ENCODE measurements at places on chromosomes 1 and 21.

- no peak for DNase-seq
Measured at GRCh38 chr21:42654179-42654912, 925 bp downstream of the PDE9A start.

- no peak for DNase-seq
Measured at GRCh38 chr1:27672750-27673112, 739 bp upstream of the IFI6 start.

DNA sequence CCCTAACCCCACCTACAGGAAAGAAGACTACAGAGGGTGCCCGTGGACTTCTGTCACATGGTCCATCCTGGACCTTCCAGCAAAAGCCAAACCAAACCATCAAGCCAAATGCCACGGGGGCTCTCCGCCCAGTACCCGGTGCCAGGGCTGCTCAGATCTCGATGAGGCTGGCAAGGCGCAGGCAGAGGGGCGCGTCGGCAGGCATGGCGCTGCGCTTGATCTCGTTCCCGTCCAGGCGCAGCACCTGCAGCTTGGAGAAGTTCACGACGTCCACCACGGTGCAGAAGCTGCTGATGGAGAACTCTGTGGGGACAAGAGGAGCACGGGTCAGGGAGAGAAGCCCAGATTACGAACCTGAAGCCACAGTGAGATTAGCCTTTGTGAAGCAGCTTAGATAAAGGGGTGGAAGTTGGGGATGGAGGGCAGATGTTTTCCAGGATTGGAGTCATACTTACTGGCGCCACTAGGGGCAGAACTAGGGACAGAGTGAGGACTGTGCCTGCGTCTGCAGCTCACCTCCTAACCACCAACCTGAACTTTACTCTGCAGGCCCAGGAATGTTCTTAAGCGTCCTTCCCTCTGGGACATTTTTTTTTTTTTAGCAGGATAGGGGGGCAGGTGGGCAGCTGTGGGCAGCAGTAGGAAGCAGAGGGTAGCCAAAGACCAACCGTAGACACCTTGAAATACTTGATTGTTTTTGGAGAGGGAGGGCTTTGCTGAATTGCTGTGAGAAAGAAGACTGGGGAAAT lies 8.6 kb downstream of the FMOD start:
- DNase-seq: no peak

DNA sequence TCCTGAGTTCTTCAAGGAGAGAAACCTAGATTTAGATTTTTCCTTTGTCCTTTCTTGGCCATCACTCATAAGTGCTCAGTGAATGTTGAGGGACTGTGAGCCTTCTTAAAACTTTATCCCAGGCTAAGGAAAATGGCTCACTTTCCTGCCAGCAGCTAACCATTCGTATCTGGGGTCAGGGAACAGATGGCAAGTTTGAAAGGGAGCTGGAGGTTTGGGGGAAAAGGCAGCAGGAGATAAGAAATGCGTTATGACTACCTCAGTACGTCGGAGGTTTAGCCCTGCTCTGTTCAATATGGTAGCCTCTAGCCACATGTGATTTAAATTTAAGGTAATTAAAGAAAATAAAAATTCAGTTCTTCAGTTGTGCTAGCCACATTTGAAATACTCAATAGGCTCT lies 13.3 kb downstream of the RRP15 start:
- DNase-seq: no peak

GRCh38 chr1:47160716-47161115 lies 23.5 kb downstream of the CYP4A22 start:
- DNase-seq: no peak

GRCh38 chr1:152577168-152577567 lies 3.1 kb downstream of the LCE3D start:
- DNase-seq: no peak

DNA sequence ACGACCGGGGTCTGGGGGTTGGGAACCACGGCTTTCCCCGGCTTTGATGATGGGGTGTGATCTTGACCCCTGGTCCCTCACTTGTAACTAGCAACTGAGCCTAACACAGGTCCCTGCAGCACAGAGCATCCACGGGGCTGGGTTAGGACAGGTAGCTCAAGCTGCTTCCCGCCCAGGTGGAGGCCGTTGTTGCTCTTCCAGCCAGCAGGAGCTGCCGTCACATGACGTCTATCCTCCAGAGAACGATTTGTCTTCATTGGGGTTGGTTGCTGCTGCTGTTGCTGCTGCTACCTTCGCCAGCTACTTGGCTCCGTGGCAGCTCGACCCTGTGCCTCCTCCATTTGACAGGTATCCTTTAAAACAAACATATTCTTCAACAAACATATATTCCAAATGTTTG lies 74.3 kb upstream of the ADAR start:
- DNase-seq: no peak

- DNase-seq: no peak
Measured at GRCh38 chr1:16146279-16147155, 9.4 kb downstream of the EPHA2 start.

GRCh38 chr1:54408147-54409066 lies 2.2 kb upstream of the SSBP3 start:
- no peak for DNase-seq

GRCh38 chr21:35314857-35315582 lies 265.9 kb upstream of the RUNX1 start:
- no peak for DNase-seq

GRCh38 chr1:107532318-107532717 lies 391.5 kb downstream of the NTNG1 start:
- DNase-seq: no peak

GRCh38 chr1:84772428-84772943 lies 82.2 kb upstream of the SSX2IP start:
- peak; percentile 33 for DNase-seq

- no peak for DNase-seq
Measured at GRCh38 chr1:160978510-160978927, 23.9 kb upstream of the ITLN2 start.

DNA sequence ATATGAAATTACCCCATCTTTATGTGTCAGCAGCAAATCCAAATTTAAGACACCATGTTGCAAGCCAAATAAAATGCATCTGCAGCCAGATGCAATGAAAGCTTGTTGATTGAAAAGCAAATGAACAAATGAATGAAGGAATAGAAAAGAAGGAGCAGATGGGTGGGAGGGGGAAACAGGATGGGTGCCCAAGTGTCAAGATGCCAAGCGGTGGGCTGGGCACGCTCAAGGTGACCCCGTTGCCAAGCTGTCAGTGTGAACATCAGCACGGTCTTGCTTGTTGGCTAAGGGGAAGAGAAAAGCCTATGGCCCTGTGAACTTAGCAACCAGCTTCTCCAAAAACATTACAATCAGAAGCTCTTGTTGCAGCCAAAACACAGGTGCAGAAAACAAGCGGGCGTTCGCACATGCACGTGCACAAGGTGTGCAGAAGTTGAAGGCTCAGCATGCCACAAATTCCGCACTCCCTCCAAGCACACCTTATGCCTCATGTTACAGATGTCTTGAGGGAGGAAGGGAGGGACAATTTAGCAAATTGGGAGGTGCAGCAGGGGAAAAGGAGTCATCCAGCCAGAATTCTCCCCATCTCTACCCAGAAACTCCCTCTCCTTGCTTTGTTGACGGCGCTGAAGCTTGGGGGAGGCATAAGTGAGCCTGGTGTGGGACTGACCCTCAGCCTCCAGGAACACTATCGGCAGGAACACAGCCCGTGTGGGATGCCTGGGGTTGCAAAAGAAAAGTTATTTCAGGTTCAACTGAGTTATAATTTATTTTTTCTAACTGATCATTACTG lies 62.4 kb downstream of the HIVEP3 start:
- no peak for DNase-seq

GRCh38 chr1:236144446-236145150 lies 2.3 kb downstream of the GPR137B start:
- no peak for DNase-seq

GRCh38 chr1:112070677-112071076 lies 81.2 kb upstream of the KCND3 start:
- DNase-seq: no peak

- no peak for DNase-seq
Measured at GRCh38 chr1:43239484-43239883, 30.3 kb upstream of the TMEM125 start.

DNA sequence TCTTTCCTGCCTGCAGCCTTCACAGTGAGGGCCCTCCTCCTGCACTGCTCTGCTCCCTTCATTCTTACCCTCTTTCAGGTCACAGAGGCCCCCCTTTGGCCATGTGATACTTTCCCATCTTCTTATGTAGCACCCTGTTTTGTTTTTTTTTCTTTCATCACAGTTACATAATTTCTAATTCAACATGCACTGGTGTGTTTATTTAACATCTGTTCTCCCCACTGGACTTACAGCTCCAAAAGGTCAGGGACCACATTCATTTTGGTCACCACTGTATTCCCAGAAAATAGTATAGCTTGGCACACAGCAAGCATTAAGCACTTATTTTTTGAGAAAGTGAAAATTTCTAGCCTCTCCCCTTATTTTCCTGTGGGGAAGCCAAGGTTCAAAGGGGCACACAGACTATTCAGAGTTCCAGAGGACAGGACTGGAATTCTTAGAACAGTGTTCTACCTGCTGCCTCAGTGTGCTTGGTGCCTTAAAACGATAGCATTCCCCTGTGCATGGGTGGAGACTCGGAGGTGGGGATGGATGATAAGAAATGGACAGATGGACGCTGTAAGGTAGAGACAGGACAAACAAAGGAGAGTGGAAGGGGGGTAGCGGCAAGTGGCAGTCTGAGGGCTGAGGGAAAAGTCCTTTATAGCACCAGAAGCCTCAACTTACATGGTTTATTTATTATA lies 5.3 kb downstream of the DENND2D start:
- no peak for DNase-seq

- DNase-seq: no peak
Measured at GRCh38 chr1:87880764-87881163, 552.1 kb downstream of the LMO4 start.

DNA sequence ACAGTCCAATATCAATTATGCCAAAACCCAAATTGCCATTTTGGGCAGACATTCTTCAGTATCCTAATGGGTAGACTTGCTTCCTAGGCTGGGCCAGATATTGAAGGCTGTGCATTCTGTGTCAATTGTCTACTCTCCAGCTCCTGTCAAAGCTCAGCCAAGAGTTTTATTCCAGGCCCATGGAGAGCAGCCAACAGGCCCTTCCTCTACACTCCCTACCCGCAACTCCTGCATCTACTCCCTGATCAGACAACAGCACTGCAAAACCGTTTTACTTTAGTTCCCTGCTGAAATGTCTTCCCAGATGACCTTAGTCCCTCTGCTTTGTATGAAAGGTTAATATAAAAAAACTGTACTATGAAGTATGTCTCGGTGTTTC lies 6.6 kb upstream of the ADORA3 start:
- no peak for DNase-seq

DNA sequence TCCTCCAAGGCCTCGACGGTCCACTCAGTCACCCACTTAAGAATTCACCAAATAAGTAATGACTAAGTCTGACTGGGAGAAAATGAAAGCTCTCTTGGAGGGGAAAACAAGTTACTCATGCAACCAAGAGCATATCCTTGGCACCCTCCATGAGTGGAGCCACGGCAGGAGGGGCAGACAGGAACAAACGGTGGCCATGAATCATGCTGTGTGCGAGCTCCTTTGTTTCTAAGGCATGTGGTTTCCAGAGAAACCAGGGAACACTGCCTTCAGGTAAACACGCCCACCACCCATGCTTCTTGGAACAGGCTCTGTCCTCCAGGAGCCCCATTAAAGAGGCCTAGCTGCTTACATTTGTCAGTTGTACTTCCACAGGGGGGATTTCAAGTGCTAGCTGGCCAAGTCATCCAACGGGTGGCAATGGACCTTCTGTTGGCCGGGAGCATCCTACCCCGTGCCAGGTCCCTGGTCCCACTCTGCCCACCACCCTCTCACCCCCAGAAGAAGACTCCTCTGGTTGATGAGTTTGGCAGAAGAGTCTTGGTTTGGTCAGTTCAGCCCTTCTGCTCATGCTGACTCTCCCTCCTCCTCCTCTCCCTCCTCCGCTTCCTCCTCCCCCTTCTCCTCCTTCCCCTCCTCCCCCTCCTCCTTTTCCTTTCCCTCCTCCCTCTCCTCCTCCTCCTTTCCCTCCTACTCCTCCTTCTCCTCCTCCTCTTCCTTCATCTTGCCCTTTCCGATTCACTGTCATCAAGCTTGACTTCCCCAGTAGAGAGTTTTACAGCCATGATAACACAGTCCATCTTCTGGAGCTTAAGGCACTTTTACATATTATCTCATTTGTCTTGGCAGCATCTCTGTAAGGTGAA lies 107.6 kb downstream of the CCDC185 start:
- no peak for DNase-seq

GRCh38 chr1:119816407-119816806 lies 5.1 kb upstream of the REG4 start:
- DNase-seq: no peak

Data from activated CD4-positive, alpha-beta T cell treated with anti-CD3 and anti-CD28 coated beads, Interleukin-2, amount 50 U/mL, for 24 hours (primary cell).